ENCODE measurements at places on chromosomes 13 and 19.

DNA sequence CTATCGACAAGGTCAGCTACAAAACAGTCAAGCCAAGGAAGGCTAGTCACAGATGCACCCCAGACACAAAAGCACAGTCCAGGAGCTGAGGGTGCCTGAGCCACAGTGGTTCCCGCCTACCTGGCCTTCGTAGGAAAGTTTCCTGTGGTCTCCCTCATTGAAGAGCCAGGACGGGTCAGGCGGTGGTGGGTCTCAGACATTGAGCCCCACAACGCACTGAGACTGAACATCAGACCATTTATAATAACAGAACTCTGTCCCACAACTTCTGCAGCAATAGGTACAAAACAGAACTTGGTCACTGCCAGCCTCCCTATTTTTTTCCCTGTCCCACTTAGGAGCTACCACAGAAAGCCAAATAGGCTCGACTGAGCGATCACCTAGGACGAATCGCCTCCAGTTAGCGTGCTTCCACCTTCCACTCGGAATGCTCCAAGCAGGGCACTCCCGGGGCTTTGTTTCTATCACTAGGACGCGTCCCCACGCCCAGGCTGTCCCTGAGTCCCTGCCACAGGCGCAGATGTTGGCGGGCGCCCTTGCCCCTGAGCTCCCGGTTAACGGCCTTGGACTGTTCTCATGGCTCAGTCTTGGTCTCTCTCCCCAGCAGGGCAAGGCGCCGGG is 640 bp upstream of the ZNF544 start:
- DNase-seq: peak; percentile 9

DNA sequence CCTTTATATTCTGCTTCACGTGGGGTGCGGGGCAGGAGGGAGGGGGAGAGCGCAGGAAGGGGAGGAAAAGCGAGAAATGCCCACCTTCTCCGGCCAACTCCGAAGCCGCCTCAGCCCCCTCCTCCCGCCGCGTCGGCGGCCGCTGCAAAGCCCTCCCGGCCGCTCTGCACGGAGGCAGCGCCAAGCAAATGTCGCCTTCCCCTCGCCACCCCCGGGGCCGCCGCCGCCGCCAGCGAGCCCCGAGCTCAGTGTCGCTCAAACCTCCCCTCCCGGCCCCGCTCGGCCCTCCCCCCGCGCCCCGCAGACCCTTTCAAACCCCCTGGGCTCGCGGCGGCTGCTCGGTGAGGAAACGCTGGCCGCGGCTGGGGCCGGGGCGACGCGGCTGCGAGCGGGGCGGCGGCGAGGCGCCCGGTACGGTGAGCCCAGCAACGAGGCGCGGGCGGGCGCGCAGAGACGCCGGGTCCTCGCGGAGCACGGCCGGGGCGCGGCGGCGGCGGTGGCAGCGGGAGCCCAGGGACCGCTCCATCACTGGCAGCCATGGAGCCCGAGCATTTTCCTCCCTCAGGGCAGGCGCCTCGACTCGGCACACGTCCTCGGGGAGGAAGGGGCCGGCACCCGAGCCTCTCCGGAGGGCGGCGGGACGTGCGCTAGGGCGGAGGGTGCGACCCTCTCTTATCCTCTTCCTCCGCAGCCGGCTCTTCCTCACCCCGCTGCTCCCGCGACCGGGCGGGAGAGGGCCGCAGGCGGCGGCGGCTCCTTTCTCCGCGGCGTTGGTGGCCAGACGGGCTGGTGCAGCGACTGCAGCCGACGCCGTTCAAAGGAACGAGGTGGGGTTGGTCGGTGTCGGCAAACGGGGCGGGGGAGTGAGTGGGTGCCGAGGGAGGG is 463 bp upstream of the TSC22D1 start:
- peak; percentile 16 for DNase-seq

GRCh38 chr13:42270857-42271215 is 1.1 kb upstream of the AKAP11 start:
- DNase-seq: no peak

DNA sequence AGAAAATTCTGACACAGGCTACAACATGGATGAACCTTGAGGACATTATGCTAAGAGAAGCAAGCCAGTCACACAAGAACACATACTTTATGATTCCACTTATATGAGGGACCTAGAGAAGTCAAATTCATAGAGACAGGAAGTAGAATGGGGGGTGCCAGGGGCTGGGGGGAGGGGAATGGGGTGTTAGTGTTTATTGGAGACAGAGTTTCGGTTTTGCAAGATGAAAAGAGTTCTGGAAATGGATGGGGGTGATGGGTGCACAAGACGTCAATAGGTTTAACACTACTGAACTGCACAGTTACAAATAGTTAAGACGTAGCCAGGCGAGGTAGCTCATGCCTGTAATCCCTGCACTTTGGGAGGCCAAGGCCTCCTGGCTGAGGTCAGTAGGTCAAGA is 3.5 kb upstream of the ZNF787 start:
- no peak for DNase-seq

DNA sequence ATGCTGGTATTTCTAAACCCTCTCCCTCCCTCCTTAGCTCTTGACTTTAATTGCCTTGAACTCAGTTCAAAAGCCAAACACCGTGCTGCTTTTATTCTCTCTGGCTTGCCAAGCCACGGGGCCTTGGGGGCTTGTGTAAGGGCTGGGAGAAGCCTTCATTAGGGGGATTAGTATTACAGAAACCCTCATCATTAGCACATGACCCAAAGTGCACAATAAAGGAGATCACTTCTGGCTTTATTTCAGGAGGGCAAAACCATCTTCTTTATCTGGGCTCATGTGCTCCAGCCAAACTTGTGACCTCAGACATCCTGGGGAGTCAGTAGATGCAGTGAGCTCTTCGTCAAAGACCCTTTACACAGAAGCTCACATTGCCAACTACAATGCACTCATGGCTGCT is at the start of gene DCT:
Gene DCT, minus strand, starts transcription at position 67 of the 400 bp plus-strand sequence. CDS start 427 bp downstream, outside the sequence.
- no peak for DNase-seq

DNA sequence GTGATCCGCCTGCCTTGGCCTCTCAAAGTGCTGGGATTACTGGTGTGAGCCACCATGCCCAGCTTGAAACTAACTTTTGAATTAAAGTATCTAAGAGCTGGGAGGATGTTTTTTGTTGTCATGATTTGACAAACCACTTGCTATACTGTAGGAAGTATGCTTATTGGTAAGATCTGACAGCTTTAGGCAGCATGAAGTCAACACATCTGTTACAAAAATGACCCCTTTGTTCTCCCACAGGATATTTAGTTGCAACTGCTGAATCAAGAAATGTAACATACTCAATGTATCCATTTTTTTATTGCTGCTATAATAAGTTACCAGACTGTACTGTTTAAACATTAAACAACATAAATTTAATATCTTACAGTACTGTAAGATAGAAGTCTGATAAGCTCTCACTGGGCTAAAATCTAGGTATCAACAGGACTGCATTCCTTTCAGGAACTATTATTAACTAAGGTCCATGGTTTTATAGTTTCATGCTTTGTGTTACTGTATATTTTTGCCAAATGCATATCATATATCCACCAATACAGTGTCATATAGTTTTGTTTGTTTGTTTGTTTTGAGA is 22.8 kb upstream of the LRP3 start:
- no peak for DNase-seq

- DNase-seq: peak; percentile 90
Measured at GRCh38 chr19:37655301-37655688, at the start of gene ZFP30. ZFP30 (minus strand) TSS chr19:37655465; CDS start chr19:37647822, 7,643 bp downstream.

DNA sequence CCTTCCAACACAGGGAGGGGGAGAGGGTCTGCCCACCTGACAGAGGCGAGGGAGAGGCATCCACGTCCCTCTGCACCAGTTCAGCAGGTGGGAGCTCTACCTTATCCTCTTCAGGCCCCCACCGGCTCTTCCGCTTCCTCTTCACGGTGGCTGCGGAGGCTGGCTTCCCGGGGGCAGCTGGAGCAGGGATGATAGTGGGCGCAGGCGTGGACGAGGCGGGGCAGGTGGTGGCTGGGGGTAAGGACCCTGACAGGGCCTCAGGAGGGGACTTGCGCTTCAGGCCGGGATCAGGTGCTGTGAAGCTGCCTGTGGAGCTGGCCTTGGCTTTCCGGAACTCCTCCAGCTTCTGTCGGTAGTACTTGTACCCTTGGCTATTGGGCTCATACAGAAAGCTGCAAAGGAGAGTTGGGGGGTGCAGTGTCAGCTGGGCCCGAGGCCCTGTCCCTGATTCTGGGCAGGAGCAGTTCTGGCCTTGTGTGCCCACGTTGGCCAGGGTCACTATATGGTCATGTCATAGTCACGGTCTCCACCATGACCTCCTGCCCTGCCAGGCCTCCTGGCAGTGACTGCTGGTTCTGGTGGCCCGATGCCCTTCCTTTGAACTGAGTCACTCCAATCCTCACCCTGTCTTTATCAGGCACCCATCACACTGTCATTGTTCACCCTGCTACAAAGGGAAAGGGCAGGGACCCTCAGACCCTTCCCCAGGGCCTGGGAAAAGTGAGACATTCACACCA is 23.2 kb downstream of the SUGP1 start:
- DNase-seq: no peak

- peak; percentile 87 for DNase-seq
Measured at GRCh38 chr19:45075301-45076028, 813 bp downstream of the ZNF296 start.

DNA sequence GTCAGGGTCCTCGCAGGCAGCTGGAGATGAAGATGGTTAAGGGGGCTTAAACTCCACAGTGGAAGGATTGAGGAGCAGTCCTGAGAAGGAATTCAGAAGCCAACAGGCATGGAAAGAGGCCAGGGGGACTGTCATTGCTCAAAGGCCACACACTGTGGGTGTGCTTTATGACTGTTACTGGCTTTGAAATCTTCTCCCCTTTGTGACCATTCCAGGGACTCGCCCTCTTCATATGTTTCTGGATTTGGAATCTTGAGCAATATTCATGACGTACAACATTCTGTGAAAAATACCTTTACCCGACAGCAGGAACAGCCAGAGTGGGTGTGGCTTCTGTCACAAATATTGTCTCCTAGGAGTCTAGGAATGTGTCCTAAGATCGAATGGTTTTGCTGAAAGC is 16.6 kb downstream of the CEACAM7 start:
- DNase-seq: no peak

- peak; percentile 30 for DNase-seq
Measured at GRCh38 chr13:113151745-113152690, 6.4 kb upstream of the PROZ start.

GRCh38 chr19:900043-900301 is 6.7 kb downstream of the RNU6-9 start:
- DNase-seq: no peak

DNA sequence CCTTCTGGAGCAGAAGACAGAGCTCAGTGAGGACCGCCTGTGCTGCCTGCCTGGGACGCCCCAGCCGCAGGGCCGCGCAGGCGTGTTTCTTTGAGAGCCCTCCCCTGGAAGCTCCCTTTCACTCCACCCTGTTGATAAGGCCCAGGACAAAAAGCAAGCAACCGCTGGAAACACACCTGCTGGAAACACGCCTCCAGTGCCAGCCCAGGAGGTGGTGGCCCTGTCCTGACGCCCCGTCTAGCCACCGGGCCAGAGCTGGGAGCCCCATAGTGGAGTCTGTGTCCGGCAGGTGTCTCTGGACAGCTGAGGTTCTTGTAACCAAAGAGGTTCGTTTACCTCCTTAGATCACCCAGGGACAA is 173.8 kb downstream of the KATNAL1 start:
- DNase-seq: no peak

- no peak for DNase-seq
Measured at GRCh38 chr19:39481229-39481545, 549 bp downstream of the TIMM50 start.

GRCh38 chr13:42011601-42012350 is 36.7 kb upstream of the DGKH start:
- no peak for DNase-seq

GRCh38 chr19:35889370-35890112 is 10.8 kb downstream of the NFKBID start:
- DNase-seq: no peak

DNA sequence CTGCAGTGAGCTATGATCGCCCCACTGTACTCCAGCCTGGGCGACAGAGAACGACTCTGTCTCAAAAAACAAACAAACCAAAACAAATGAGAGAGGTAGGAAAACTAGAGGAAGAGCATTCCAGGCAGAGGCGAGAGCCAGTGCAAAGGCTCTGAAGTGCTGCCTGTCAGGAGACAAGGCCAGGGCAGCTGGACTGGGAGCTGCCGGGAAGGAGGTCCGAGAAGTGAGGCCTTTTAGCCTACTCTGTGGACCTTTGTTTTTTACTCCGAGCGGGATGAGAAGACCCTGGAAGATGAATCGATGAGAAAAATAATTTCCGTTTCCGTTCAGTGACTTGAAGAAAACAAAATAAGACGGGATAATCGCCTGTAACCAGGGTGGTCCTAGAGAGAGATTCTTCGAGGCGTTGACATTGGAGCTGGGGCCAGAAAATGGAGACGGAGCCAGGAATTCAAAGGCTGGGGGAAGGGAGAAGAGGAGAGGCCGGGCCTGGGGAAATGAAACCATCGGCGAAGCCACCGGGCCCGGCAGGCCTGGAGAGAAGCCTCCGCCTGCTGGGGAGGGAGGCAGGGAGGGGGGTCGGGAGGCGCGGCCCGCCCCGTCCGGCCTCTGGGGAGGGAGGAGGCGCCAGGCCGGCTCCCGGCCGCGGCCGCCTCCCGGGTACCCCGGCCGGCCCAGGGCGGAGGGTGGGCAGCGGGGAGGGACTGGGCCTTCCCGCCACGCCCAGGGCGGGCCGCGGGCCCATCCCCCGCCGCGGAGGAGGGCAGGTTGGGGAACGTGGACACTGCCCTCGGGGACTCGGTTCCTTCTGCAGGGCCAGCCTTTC is 7.8 kb upstream of the SERTAD1 start:
- DNase-seq: peak; percentile 91

- DNase-seq: peak; percentile 10
Measured at GRCh38 chr13:24927810-24928404, 163.9 kb downstream of the RNF17 start.

- DNase-seq: peak; percentile 87
Measured at GRCh38 chr19:18469069-18469846, 31.3 kb upstream of the ISYNA1 start.

- DNase-seq: peak; percentile 99
Measured at GRCh38 chr13:104315606-104316005, 1249.4 kb upstream of the SLC10A2 start.

DNA sequence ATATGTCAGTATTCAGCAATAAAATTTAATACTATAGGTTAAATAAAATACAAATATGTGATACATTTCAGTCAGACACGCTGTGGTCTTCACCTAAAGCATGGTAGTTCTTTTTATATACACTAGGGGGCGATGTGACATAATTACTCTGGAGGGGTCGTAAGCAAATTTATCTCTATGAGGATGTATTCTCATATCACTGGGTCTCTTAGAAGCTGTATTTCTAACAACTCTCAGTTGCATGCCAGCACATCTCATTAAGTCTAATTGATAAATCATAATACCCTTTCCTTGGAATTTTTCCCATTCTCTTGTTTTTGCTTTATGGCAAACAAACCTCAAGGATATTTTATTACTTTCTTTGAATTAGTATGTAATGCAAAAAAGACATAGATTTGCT is 3.9 kb upstream of the PCDH17 start:
- peak; percentile 37 for DNase-seq

DNA sequence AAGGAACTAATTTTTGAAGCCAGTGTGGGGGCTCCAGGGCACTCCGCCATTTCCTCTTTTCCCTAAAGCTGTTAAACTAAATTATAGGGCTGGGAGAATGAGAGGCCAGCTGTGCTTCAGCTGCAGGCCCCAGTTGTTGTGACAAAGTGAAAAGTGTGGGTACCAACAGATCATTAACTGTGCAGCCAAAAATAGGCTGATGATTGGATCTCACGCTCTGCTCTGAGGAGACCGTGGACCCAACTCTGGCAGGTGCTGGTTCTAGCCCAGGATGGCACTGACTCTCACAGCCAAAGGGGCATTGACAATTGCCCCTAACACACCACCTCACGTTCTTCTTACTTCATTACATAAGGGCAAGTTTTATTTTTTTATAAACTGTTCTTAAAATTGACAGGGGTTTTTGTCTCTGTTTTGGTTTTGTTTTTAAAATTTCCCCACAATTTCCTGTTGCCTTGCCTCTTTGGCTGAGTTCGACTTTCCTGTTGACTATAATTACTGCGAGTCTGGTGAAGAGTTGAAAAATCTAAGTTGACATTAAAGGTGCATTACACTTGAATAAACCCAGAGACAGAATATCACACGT is 391.0 kb downstream of the FGF9 start:
- DNase-seq: no peak

Measured in kidney tubule cell (primary cell).